ENCODE measurements at places on chromosomes 6 and 20.
A peak's percentile ranks its signal among the peaks of the same experiment; 100 is the strongest.

- no peak for DNase-seq
Observed at GRCh38 chr20:59378966-59379365, 78.6 kb downstream of the EDN3 start.

- DNase-seq, result no peak
Observed at GRCh38 chr6:67031451-67031850, 1324.4 kb upstream of the EYS start.

GRCh38 chr20:46512943-46513844, at the start of gene ZNF334:
ZNF334 (minus strand) TSS chr20:46513559; CDS start chr20:46512102, 1,457 bp downstream.
- DNase-seq, result peak; percentile 35

DNA sequence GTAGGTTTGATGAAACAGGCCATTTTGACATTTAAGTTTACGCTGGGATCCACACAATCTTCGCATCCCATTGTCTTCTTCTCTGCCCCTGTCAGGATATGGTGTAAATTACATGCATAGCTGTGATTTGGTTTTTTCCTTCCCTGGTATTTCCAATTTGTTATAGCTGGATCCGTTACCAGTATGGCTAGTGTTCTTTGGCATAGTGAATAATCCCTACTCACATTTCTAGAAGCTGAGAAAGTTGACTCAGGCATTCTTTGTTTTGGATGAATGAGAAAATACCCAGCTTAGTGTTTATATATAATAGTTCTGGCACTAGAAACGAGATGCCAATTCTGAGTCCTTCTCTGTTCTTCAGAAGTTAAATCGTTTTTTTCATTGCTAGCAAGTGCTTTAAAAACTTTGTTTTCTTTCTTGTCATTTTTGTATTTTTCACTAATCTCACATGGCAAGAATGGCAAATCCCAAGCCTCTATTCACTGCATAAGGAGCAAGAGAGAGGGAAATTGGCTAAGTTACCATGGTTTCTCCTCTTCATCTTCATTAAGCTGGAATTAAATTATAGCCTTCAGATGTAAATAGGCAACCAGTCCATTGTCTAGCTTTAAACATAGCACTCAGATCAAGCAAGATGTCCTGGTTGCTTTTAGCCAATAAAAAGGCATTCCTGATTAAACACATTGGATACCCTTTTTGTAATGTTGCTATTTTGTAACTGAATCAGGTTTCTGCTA, 91.9 kb upstream of the LAMP5 start:
- DNase-seq, result no peak

DNA sequence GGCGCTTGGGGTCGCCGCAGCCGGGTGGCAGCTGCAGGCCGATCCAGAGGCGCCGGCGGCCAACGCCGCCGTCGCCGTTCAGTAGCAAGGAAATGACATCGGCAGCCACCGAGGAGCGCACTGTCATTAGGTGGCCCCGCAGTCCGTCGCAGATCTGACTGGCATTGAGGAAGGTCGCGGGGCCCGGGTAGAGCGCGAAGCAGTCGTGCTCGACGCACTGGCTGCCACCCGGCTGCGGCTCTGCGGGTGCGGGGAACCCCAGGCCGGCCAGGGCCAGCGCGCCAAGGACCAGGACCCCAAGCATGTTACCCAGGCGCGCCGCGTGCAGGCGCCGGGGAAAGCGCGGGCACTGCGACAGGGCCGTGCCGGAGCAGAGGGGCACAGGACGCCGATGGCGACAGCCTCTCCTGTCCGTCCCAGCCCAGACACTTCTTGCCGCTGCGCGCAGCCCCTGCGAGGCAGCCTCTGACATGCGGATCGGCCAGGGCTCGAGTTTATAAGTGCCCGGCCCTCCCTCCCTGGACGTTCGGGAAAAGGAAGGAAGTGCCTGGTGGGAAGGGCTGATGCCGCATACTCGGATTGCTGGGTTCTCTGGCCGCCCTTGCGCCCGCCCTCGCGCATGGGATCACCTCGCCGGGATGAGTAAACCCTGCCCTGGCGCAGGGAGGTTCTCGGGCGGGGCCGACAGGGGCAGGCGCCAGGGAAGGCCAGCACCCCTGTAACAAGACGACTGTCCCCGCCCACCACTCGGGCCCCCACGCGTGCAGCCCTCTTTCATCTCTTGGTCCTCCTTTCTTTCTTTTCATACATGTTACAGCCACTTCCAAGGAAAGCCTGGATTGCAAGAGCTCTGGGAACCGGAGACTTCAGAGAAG, at the start of gene THBD:
TSS of gene THBD (minus strand) at position 472 of the 875 bp plus-strand sequence. CDS start at position 304, 168 bp downstream.
- DNase-seq, result no peak

GRCh38 chr6:165770397-165771082, 107.5 kb upstream of the PDE10A start:
- no peak for DNase-seq

- DNase-seq, result no peak
Observed at GRCh38 chr6:157716251-157716995, 106.6 kb upstream of the SNX9 start.

Data from fibroblast of skin of left quadriceps (primary cell).